ENCODE measurements at places on chromosomes 16 and 17.

GRCh38 chr17:62676952-62677596 lies 49.6 kb downstream of the MRC2 start:
- DNase-seq = no peak

GRCh38 chr16:9176547-9177418 lies 85.3 kb downstream of the HAPSTR1 start:
- no peak for DNase-seq

- DNase-seq = peak; percentile 47
These were observed 89.9 kb downstream of the IRF8 start for GRCh38 chr16:85988723-85989313.

- no peak for DNase-seq
These were observed 1.8 kb downstream of the KRT23 start for GRCh38 chr17:40935624-40936023.

DNA sequence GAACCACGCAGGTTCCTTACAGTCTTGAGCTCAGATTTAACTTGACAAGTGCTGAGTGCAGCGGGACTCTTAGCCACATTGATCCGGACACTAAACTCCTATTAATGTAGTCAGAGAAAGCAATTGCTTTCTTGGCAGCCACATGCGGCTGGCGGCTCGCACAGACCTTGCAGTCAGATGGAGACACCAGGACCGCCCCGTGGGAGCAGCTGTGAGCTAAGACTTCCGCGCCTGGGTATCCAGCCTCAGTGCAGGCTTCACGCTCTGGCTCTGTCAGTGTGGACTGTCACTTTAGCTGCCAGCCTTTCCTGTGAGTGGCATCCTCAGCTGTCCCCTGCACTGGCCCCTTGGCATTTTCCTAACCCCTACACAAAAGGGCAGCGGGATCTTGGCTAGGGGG lies 80.9 kb upstream of the NLRP1 start:
- no peak for DNase-seq

- no peak for DNase-seq
These were observed 36.9 kb downstream of the CIBAR2 start for GRCh38 chr16:85075236-85075924.

DNA sequence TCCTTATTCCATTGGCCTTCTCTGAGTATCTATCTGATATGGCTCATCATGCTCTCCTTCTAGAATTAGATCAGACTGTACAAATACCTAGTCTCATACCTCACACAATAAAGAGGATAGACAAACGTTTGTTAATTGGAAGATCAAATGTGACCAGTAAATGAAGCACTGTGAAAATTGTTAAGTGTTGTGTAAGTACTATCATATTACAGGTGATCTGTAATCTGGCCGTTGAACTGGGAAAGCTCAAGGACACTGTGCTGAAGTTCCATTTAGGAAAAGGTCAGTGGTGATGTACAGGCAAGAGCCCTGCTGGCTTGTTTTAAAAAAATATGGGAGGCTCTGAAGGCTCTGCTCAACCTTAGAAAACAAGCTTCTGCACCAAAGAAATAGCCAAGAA lies 38.5 kb upstream of the CORO6 start:
- DNase-seq = no peak

DNA sequence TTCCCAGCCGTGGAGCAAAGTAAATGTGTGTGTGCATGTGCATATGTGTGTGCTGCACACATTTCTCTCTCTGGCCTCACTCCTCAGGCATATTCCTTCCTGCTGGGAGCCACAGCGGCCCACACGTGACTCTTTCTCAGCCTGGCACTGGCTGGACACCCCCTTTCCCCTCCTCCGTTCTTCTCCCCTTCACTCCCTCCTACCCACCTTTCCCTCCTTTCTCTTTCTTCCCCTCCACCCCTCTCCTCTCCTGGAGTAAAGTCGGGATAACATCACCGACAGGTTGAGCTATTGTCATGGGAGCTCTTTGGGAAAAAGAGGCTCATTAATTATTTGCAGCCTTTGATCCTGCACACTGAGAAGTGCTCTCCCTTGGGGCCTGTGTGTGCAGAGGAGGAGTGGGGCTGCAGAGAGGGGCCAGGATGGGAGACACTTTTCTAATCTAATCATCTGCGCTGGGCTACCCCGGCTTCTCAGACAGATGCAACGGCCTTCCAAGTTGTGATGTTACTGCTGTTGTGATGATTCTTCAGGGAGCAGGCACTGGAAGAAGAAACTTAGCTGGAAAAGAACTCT lies 126.3 kb upstream of the HSBP1 start:
- no peak for DNase-seq

- peak; percentile 10 for DNase-seq
These were observed 37.5 kb downstream of the ADCY7 start for GRCh38 chr16:50303605-50304466.

- DNase-seq = no peak
These were observed 95.4 kb upstream of the GRIN2A start for GRCh38 chr16:10277597-10277996.

DNA sequence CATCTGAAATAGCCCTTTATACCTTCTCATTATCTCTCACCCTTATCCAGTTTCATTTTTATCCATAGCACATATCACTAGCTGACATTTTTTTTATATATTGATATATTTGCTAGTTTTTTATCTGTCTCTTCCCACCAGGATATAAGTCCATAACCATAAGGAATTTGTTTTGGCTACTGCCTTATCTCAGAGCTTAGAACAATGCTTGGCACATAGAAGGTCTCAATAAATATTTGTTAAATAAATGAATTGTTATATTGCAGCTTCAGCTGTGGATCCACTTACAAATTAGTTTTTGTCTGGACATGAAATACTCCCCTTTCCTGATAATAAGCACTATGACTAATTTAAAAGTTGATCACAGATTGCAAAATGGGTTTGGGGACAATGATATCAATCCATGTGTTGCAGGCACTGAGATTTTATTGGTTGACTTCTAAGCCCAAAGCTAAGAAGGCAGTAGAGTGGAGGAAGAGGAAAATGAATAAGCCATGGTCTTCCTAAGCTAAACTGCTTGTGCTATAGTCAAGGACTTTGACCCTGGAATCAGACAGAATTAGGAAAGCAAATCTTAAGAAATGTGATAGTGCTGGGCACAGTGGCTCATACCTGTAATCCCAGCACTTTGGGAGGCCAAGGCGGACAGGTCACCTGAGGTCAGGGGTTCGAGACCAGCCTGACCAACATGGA lies 31.9 kb upstream of the YPEL2 start:
- no peak for DNase-seq

DNA sequence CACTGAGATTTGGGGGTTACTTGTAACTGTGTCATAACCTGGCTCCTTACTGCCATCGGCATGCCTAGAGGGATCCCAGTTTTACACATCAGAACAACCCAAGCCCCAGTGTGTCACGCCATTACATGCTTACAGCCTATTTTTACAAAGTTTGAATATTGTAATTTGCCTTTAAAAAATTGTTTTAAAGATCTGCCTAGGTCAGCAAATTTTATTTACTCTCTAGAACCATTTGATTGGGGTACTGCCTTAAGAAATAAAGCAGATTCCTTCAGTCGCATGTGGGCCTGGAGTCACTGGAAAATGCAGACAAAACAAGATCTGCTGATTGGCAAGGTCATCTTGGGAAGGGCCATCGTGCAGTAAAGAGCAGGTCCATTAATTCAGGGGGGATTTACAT lies 566.9 kb downstream of the WWOX start:
- DNase-seq = no peak

DNA sequence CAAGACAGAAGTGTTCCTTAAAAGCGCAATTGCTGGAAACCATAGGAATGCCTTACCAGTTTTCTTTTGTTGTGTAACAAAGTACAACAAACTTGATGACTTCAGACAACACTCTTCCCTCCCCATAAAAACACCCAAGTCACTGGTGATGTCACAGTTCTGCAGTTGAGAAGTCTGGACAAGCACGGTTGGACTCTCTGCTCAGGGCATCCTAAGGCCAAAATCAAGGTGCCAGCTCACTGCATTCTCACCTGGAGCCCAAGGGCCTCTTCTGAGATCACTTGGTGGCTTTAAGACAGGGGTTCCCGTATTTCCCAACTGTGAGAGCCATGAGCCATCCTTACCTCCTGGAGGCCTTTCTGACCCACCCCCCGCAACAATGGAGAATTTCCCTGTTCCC lies 45.6 kb upstream of the MEAK7 start:
- DNase-seq = no peak

DNA sequence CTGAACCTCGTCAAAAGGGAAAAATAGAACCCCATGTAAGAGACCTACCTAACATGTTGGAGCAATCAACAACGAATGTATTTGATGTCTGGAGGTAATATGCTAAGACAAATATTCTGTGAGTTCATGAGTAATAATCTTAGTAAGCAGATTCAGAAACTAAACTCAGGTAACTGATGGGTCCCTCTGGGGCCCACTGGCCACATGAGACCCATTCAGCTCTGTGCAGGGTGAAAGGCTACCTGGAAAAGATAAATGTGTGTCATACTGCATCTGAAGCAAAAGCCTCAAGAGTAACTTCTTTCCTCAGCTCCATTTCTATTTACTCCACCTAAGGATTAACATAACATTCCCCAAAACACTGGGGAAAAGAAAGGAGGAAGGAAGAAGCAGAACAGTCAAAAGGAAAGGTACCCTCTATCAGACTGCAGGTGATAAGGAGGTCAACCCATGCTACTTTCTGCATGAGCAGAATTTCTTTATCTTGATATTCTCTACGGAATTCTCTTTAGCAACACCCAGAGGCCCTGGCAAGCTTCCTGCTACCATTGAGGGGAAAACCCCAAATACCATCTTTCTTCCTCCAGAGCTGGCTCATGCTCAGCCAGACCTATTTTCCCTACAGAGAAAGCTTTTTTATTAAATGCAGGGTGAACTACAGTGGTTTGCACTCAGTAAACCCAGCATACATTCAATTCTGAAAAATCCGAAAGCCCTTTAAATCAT lies 37.7 kb upstream of the ABCA6 start:
- no peak for DNase-seq

DNA sequence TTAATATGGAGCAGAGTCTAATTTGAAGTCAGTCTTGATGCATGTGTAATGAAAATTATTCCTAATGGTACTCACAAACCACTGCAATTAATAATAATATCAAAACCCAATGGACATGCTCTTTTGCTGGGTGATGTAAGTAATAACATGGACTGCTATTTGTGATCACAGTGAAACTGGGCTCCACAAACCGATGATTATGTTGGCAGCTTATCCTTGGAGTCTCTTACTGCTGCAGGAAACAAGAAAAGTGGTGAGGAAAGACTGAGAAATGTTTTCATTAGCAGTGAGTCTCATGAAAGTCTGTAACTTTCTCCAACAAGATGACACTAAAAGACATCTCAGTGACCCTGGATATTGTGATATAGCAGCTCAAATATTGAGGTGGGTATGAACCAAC lies 45.2 kb downstream of the TMEM100 start:
- no peak for DNase-seq

DNA sequence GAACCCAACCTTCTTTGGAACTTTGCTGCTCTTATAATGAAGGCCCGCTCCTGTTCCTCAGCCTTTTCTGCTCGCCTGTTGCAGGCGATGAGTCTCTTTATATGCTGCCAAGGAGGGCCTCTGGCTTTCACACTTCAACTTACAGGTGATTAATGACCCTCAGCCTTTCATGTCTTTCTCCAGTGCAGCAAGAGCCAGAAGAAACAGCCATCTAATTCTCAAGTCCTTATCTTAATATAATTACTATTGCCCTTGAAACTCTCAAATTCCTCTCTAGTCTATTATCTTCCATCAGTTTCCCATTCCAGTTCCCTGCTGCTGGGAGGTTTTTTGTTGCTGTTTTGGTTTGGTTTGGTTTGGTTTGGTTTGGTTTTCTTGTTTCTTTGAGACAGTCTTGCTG lies 121.8 kb upstream of the MED13 start:
- no peak for DNase-seq

DNA sequence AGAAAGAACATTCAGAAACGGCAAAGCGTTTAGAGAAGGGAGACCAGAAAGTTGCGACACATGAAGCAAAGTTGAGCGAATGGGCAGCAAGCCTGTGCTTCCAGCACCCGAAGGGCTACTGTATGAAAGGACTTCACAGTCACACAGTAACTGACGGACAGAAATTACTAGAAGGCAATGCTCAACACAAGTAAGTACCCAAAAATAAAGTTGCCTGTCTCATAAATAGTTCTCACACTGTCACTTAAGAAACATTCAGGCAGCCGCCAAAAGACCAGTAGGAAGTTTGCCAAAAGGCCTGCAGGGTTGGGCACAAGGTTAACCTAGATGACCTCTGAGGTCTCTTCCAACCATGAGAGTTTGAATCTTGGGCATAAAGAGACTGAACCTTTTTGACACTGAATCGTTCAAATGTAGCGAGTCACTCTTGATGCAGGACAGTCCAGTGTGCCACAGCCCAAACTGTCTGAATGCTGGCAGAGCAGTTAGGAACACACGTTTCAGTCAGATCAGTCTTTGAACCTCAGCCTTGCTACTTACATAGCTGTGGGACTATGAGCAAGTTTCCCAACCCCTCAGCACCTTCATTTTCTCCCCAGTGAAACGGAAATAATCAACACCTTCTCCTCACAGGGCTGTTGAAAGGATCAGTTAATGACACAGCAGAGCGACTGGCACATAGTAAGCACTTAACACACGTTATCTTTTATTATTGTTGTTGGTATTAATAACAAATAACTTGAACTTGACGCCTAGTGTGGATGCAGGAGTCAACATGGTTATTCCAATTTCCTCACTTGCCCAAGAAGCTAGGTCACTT lies 10.4 kb downstream of the NCBP3 start:
- DNase-seq = no peak

DNA sequence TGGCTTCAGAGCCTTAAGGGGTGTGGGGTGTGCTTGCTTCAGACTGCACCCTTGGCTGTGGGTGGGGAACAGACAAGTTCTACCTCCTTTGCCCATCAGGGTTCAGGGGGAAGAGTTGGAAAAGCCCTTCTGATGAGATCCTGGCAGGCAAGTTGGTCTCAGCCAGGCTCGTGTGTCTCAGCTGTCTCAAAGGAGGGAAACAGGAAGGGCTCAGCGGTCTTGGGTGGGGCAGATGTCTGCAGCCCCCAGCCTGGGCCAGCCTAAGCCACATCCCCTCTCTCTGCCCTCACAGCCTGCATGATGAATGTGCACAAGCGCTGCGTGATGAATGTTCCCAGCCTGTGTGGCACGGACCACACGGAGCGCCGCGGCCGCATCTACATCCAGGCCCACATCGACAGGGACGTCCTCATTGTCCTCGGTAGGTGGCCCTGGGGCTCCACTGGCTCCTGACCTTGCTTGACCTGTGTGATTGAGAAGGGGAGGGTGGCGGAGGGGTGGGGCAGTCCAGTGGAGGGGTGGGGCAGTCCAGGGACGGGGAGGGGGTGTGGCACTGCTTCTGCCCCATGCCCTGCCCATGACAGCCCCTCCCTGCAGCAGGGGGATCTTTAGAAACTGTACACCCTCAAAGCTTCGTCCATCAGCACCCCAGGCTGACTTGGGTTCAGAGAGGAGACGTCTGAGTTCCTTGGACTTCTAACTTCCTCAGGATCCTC lies 199.5 kb downstream of the PRKCB start:
- DNase-seq = peak; percentile 35

DNA sequence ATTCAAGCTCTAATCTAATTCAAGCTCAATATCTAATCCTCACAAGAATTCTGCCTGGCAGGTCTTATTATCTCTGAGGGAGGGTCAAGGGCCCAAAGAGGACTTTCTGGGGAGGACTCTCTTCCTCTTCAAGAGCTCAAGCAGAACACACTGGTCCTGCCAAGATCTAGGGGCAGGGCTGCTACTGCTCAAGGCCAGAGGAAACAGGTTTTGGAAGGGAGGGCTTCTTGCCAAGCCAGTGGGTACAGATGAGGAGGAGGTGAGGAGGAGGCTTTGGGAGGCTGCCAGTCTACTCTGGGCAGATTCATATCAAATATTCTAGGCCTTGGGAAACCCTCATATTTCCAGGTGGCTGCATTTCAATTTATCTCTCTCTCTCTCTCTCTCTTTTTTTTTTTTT lies 51.8 kb upstream of the IL34 start:
- DNase-seq = no peak

Data from activated B cell treated with CpG ODN at 0.5 μM for 24 hours (primary cell).